ENCODE measurements at places on chromosomes 5 and 9. TPM values are rescaled to one million over a fixed set of nuclear protein-coding genes. Genes with fewer than 3 reads are reported as not detected.

DNA sequence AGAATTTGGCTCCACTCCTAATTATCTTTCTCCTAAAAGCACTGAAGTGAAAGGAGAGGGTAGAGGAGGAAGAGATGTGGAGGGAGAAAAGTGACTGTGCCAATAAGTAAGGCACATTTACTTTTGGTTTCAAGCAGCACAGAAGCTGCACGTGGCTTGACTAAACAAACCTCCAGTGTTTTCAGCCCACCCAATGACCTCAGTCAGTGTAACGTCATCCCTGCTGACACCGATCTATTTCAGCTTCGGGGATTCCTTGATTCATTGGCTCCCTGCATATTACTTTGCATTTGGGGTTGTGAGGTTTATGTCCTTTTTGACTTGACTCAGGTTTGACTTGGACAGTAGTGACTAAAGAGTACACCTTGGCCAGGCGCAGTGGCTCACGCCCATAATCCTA is 35.6 kb upstream of the NIM1K start:
- no peak for DNase-seq

GRCh38 chr5:97182571-97183099 is 412 bp downstream of the RIOK2 start:
- DNase-seq = no peak

Gene FABP6
- total RNA-seq = not detected

Gene HTR1A
- not detected for total RNA-seq

Gene TAL2
- not detected for total RNA-seq

GRCh38 chr5:76941442-76941841 is 11.4 kb upstream of the CRHBP start:
- no peak for DNase-seq

- no peak for DNase-seq
Measured at GRCh38 chr9:121956808-121957207, 136.3 kb downstream of the TTLL11 start.

GRCh38 chr5:53882676-53883031 is 322.2 kb downstream of the NDUFS4 start:
- no peak for DNase-seq

- no peak for DNase-seq
Measured at GRCh38 chr5:167001246-167001645, 1290.2 kb upstream of the WWC1 start.

DNA sequence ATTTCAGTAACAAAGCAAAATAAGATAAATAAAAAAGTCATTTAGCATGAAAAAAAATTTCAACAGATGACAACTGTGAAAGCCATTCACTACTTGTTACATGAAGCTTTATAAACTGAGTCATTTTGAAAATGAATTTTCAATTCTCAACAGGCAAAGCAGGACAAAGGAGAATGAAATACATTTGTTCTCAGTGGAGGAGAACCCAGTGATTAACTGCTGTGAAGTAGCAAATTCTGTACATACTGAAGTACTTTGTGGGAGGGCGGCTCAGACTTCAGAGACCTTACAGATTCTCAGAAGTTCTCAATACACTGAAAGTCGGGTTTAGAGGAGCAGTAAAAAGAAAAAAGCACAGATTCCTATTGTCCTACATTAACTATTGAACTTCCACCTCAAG is 21.7 kb downstream of the SKIC3 start:
- DNase-seq = no peak
